Fibroblast of skin of right biceps (primary cell): ENCODE measurements at places on chromosomes 13 and 19.

- DNase-seq, result no peak
Observed at GRCh38 chr19:29278716-29279115, 65.8 kb upstream of the UQCRFS1 start.

GRCh38 chr19:40241809-40242384, 15.4 kb upstream of the CCNP start:
- DNase-seq, result no peak

- DNase-seq, result peak; percentile 62
Observed at GRCh38 chr19:41352609-41353465, 885 bp downstream of the TGFB1 start.

DNA sequence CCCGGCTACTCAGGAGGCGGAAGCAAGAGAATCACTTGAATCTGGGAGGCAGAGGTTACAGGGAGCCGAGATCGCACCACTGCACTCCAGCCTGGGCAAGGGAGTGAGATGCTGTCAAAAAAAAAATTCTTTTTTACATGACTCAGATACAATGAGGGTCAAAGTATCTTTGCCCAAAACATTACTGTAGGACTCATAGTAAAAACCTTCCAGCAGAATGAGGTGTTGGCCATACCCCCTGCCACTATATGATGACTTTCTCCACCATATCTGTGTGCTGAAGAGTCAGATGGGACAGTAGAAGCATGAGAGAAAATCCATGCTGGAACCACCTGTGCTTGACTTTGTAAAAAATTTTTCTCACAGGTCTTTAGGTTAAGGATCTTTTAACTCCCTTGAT, 86.7 kb downstream of the COL4A2 start:
- no peak for DNase-seq

DNA sequence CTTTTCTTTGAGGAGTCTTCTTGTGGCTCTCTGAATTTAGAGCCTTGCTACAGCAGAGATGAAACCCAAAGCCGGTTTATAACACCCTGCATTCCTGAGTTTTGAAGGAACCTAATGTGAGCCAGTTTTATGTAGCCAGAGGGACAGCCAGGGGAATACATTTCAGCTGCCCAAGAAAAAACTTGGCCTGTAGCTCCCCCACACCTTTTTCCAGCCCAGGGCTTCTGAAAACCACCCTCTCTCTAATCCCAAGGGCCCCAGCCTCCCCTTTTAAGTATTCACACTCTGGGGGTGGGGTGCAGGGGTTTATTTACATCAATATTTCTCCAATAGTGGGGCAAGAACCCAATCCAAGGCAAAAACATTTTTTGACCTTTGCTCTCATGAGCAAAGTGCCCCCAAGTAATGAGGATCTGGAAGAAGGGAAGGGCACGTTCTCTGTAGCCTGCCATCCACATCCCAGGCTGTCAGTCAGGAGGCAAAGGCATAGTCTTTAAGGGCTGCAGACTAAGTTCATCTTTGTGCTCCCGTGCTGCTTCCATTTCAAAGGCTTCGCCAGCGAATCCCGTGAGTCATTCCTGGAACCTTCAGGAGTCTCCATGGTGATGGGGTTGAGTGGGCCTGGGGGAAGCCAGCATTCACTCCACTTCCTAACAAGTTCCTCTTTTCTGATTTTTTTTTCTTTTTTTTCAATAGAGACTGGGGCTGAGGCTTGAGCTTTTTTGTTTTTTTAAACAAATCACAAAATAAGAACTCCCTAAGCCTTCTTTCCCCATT, 33.2 kb upstream of the MEDAG start:
- DNase-seq, result peak; percentile 97

- peak; percentile 3 for DNase-seq
Observed at GRCh38 chr19:52935434-52935833, 12.2 kb upstream of the ZNF888 start.

DNA sequence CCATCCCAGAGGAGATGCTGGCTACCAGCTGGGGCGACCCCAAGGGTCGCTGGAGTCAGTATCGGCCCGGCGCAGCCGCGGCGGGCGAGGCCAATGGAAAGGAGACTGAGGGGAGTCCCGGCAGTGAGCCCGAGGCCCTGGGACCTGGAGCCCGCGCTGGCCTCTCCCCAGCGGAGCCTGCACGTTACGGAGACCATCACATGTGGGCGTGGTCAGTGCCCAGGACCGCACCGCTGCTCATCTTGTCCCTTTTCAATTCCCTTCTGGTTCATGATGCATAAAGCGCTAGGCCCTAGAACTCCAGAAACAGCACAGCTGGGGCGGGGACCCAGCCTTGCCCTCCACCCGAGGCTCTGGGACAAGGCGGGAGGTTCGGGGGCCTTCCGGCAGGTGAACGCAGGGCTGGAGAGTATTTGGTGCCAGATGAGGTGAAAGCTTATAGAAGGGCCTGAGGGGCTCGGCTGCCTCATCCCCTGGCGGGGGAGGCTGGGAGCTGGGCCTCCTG, 8.0 kb downstream of the C19orf25 start:
- DNase-seq, result no peak

GRCh38 chr13:77375560-77376108, 48.7 kb upstream of the MYCBP2 start:
- DNase-seq, result no peak

DNA sequence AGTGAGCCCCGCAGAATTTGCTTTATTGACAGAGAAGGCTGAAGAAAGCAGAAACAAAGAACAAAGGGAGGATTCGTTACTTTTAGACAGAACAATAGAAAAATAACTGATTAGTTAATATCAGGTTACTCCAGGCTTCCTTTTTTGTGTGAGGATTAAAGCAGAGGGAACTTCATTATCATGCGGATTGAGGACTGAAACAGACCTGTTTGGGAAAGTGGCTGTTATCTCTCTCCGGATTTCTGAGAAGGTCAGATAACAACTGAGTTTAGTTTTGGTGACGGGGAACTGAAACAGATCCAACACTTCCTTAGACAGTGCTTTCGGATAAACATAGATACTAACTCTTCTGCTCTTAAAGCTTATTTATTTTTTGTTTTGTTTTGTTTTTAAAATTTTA, 246.4 kb upstream of the ZNF507 start:
- no peak for DNase-seq

GRCh38 chr13:46396341-46396740, 9.3 kb upstream of the RUBCNL start:
- DNase-seq, result peak; percentile 55

GRCh38 chr13:113796964-113797676, 38.1 kb downstream of the TMEM255B start:
- no peak for DNase-seq

- no peak for DNase-seq
Observed at GRCh38 chr13:102593466-102593865, 3.3 kb upstream of the TPP2 start.

GRCh38 chr13:30743319-30744055, 8.1 kb downstream of the ALOX5AP start:
- peak; percentile 100 for DNase-seq

DNA sequence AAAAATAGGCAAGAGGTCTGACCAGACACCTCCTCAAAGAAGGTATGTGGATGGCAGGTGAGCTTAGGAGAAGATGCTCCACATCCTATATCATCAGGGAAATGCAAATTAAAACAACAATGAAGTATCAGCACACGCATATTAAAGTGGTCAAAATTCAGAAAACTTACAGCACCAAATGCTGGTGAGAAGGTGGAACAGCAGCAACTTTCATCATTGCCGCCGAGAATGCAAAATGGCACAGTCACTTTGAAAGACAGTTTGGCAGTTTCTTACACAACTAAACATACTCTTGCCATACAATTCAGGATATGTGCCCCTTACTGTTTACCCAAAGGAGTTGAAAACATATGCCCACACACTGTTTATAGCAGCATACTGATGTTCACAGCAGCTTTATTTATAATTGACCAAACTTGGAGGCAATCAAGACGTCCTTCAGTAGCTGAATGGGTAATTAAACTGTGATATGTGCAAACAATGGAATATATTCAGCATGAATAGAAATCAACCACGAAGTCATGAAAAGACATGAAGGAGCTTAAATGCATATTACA, 22.5 kb downstream of the OR10H4 start:
- DNase-seq, result no peak

DNA sequence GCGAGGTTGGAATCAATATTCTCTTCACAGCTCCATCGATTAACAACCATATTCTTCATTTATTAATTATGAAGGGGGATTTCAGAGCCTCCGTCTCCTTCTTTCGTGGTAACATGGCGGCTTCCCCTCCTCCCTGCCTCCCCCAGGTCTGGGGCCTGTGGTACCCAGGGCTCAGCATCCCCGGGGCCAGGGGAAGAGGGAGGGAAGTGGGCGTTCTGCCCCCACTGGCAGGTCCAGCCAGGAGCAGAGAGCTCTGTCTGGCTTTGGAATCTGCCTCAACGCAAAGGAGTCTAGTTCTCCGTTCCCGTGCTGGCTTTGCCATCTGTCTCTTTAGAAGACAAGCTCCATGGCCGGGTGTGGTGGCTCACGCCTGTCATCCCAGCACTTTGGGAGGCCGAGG, 37.8 kb upstream of the ONECUT3 start:
- DNase-seq, result no peak

DNA sequence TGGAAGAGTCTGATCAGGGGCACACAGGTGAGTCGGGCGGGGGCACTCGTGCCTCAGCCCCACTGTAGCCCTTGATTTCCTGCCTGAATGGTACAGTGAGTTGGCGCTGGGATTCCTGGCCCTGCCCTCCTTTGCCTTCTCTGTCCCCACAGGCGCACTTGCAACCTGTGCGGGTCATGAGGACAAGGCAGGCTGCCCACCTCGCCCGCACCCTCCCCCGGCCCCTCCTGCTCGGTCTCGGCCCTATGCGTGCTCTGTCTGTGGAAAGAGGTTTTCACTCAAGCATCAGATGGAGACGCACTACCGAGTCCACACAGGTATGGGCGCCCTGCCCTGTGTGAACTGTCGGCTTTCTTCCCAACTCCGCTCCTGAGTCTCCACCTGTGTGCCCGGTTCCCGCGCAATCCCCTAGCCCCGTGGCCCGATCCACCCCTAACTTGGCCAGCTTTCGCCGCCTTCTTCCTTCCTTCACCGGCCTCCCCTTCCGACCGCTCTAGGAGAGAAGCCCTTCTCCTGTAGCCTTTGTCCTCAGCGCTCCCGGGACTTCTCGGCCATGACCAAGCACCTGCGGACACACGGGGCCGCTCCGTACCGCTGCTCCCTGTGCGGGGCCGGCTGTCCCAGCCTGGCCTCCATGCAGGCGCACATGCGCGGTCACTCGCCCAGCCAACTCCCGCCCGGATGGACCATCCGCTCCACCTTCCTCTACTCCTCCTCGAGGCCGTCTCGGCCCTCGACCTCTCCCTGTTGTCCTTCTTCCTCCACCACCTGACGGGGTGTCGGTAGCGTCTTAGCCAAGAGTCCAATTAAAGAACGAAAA, 1.6 kb upstream of the KMT2B start:
- no peak for DNase-seq

GRCh38 chr13:50951366-50951765, 41.8 kb downstream of the RNASEH2B start:
- peak; percentile 86 for DNase-seq

- DNase-seq, result no peak
Observed at GRCh38 chr13:38905861-38906260, 84.8 kb downstream of the STOML3 start.

- DNase-seq, result no peak
Observed at GRCh38 chr13:31912647-31913401, 118.8 kb upstream of the FRY start.

DNA sequence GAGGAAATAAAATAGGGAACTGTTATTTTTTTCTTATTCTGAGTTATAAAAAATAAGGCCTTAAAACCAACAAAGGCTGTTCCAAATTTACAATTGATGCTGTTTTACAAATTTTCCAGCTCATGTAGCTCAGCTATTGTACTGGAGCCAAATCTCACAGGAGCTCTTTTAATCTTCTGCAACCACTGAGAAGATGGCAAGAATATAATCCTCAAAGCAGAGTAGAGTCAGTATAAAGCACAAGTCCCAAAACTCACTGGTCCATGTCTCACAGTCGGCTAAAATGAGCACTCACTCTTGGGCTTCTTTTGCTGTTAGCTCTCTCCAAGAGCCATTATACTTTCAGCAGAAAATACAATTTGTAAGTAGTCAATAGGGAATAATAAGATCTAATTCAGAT, 1074.4 kb upstream of the PRR20A start:
- no peak for DNase-seq

GRCh38 chr19:50513746-50514345, at the start of gene ASPDH:
Gene ASPDH (minus strand): TSS chr19:50513913. CDS start chr19:50513823, 90 bp downstream.
- no peak for DNase-seq

GRCh38 chr13:50444726-50445125, 398.8 kb downstream of the DLEU7 start:
- no peak for DNase-seq

GRCh38 chr13:87356314-87356713, 314.9 kb upstream of the SLITRK5 start:
- no peak for DNase-seq

GRCh38 chr19:3028305-3029064, 595 bp downstream of the TLE2 start:
- DNase-seq, result no peak

DNA sequence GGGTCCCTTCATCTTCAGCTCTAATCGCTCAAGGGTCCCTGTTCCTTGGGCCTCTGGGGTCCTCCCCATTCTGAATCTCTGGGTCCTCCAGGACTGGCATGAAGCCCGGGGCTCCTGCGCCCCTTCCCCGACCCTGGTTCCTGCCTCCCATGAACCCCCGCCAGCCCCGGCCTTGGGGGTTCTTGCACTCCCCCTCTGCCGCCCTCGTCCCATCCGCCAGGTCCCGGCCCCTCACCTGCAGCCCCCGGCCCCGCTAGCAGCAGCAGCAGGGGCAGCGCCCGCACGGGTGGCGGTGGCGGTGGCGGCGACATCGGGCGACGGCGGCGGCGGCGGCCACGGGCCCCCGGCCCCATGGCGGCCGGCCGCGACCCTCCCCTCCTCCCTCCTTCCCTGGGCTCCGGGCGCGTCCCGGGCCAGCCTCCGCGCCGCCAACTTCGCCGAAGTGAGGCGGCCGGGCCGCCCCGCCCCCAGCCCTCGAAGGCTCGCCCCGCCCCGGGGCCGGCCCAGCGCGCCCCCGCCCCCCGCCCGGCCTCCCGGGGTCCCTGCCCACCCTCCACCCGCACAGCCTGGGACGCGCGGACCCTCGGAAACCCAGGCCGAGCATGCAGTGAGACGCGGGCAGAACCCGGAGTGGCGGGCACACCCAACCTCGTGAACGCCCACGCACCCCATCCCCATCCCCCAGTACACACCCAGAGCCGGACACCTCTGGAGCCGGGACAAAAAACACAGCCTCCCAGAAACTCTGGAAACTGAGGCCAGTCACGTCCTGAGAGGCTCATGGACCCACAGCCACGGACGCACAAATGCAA, at the start of gene NOTCH3:
TSS of gene NOTCH3 (minus strand) at position 443 of the 812 bp plus-strand sequence. CDS start at position 353, 90 bp downstream.
- DNase-seq, result peak; percentile 20
